Hematopoietic multipotent progenitor cell treated with erythropoietin and hydrocortisone succinate and interleukin-3 and kit ligand, for 17 days (in vitro differentiated cells): ENCODE measurements at places on chromosomes 5 and 9.

- no peak for DNase-seq
Measured at GRCh38 chr9:2264081-2264480, 248.9 kb downstream of the SMARCA2 start.

DNA sequence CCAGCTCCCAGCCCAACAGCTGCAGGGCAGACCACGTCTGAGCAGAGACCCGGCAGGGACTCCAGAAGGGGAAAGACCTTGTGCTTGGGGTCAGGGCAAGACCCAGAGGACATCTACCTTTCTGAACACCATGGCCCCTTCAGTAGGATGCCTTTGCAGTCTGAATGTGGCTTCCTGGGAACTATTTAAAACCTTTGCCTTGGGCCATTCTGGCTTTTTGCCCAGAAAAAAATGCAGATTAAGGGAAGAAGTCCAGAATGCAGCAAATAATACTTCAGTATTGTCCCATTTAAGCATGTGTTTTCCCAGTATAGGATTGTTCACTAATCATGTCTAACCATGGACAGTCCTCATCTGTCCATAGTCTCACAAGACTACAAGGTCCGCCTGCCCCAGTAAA lies 67.5 kb upstream of the ERCC6L2 start:
- DNase-seq, result no peak

DNA sequence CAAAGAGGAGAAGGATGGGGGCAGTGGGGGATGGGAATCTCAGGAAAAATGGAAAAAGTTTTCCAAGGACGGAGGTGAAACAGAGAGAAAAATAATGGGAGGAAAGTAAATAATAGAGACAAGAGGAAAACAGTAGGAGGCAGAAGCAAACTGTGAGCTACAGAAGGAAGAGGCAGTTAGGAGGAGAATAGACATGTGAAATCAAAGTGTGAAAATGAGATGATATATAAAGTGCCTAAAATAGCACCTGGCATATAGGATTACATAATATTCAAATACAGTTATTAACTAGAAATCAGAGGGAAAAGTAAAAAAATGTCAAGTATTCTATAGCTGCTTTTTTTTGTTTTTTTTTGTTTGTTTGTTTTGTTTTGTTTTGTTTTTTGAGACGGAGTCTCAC lies 44.0 kb upstream of the PLIN2 start:
- no peak for DNase-seq

DNA sequence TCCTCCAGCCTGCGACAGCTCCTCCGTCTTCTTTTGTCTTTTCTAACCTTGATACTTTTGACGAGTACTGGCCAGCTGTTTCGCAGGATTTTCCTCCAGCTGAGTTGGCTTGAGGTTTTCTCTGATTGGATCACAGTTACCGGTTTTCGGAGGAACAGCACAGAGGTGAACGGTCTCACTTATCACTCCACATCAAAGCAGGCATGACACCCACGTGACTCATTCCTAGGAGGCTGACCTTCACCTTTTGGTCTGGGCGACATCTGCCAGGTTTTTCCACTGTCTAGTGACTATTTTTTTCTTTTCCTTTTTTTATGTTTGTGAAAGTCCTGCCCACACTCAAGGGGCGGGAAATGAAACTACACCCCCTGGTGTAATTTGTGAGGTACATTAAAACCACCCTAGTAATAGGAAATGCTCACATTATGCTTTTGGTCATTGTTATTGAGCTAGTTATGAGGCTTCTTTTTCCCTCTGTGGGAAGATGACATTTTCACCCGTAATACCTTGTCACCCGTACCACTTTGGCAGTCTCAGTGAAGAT lies 319.2 kb downstream of the GADD45G start:
- no peak for DNase-seq

- no peak for DNase-seq
Measured at GRCh38 chr9:19416143-19416542, 7.3 kb downstream of the ACER2 start.

- peak; percentile 55 for DNase-seq
Measured at GRCh38 chr5:139385061-139386049, 2.3 kb upstream of the SLC23A1 start.

DNA sequence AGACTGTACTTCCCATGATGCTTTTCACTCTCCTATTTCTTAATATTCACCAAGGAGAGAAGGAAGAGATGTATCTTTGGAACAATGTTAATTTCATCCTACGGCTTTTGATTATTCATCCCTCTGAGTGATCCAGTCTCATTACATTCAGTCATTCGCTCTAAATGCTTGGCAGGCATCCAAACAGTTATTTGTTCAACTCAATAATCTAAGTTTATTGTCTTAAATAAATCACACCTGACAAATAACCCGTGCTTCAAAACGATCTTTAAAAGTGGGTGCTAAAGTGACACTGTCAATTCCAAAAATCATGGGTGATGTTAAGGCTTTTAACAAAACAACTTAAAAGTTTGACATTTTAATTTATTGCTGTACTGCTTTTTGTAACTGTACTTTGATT lies 233.1 kb downstream of the RASEF start:
- no peak for DNase-seq

DNA sequence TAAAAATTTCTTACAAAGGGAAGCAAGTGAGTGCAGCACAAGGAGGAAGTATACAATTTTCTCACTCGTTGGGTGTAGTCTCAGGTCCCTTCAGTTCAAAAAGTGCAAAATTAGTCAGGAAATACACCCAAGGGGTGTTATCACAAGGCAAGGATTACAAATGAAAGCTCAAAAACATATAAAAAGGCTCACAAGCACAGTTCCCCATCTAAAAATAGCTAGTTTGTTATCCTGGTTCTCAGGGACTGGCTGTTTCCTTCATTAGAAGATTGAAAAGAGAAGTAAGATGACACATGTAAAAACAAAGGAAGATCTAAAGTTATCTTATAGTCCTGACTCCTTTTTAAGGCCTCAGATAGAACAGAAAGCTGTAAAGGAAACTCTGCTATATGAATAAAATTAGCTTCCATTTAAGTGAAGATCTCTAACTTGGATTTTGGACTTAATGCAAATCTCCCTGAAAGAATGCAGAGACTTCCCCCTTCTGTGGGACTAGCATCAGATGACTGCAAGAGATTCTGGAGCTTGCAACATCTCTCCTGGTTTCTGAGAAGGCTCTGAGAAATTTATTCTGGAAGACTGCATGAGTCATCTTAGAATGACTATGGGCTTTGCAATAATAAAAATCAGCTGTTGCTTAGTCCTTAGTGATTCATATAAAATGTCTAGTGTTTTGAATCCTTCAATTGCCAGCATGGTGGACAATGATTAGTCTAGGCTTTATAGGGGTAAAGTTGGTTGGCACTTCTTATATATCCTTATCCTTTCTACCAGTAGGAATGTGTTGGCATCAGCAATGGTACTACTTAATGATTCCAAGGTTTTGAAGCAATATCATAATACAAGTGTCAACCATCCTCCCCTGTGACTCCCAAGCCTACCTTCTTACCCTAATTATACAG lies 25.4 kb downstream of the DAB2 start:
- DNase-seq, result no peak

DNA sequence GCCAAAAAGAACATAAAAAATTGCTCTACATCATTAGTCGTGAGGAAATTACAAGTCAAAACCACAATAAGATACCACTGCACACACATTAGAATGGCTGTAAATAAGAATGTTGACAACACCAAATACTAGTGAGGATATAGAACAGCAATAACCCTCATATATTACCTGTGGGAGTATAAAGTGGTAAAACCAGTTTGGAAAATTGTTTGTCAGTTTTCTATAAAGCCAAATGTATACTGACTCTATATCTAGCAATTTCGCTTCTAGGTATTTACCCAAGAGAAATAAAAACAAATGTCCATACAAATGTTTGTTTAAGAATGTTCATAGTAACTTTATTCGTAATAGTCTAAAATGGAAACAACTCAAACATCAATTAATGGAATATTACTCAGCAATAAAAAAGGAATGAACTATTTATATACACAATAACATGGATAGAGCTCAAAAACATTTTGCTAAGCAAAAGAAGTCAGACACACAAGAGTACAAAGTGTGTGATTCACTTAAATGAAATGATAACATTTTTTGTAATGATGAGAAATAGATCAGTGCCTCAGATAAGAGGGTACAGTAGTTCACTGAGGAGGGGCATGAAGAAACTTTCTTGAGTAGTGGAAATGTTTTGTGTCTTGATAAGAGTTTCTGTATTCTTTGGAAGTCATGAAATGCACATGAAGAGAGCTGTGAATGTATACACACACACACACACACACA lies 219.6 kb upstream of the ZNF462 start:
- DNase-seq, result no peak

GRCh38 chr5:169192536-169192935 lies 108.4 kb downstream of the SLIT3 start:
- no peak for DNase-seq

DNA sequence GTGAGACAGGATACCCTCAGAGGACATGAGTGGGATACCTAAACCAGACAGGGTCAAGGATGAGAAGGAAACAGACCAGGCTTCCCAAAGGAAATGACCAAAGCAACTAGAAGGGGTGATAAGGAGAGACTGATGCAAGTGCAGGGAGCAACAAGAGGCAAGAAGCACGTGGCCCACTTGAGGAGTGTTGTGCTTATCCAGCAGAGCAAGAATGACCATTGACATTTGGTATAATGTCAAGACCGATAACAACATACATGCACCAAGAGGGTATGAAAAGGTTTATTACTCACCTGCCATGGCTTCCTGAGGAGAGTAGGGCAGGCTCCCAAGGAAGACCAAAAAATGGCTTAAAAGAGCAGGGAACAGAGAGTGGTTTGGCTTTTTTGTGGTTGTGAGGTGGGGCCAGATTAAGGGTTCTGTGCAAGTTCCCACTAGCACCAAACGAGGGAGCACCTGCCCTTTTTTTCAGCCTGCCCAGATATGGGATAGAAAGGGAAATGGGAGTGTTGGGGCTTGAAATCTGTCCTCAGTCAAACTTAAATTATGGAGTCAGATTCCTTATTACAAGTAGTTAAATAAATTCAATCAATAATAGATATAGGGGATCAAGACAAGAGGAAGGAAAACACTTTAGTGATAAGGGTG lies 513.6 kb downstream of the RASEF start:
- DNase-seq, result no peak

- DNase-seq, result no peak
Measured at GRCh38 chr9:105338308-105338707, 93.9 kb downstream of the SLC44A1 start.

DNA sequence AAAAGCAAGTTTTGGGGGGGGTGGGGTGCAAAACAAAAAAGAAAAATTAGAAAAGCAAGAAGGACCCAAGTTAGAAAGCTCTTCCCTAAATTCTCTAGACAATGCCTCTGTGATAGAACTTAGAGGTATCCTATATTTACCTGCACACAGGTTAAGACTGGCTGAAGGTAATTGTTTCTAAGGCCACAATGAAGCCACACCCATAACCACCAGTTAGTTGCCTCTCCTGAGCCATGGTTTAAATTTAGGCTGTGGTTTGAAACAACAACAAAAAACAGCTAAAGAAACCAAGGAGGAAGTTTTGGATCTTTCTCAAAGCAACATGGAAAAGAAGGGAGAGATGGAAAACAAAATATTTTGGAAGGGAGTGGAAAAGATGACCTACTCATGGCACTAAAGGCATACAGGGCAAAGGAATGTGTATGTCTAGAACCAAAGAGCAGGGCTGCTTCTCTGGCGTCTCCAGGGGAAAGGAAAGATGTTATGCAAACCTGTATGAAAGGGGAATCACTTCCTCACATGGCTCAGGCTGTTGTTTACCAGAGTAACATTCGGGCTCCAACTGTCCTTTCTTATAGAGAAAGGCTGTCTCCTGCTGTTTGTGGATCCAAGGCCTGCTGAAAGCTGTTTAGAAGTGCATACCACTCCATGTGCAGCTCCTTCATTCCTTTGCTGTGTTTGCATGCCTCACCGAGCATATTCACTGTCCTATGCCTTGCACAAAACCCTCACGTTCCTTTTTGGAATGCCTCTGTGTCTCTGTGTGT lies 408.9 kb upstream of the MPDZ start:
- DNase-seq, result no peak

GRCh38 chr9:134566936-134567335 lies 74.7 kb upstream of the COL5A1 start:
- DNase-seq, result no peak

DNA sequence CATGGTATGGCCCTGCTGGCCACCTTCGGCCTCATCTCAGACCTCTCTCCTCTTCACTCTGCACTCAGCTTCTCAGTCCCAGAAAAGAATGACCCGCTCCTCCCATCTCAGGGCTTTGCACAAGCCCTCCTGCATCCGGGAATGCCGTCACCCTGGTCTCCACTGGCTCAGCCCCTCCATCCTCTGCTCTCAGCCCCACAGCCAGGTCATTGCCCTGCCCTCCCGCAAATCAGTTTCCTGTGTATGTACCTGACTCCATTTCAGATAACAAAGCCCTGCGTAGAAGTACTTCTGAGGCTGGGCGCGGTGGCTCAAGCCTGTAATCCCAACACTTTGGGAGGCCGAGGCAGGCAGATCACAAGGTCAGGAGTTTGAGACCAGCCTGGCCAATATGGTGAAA lies 28.9 kb upstream of the EEIG1 start:
- DNase-seq, result no peak

DNA sequence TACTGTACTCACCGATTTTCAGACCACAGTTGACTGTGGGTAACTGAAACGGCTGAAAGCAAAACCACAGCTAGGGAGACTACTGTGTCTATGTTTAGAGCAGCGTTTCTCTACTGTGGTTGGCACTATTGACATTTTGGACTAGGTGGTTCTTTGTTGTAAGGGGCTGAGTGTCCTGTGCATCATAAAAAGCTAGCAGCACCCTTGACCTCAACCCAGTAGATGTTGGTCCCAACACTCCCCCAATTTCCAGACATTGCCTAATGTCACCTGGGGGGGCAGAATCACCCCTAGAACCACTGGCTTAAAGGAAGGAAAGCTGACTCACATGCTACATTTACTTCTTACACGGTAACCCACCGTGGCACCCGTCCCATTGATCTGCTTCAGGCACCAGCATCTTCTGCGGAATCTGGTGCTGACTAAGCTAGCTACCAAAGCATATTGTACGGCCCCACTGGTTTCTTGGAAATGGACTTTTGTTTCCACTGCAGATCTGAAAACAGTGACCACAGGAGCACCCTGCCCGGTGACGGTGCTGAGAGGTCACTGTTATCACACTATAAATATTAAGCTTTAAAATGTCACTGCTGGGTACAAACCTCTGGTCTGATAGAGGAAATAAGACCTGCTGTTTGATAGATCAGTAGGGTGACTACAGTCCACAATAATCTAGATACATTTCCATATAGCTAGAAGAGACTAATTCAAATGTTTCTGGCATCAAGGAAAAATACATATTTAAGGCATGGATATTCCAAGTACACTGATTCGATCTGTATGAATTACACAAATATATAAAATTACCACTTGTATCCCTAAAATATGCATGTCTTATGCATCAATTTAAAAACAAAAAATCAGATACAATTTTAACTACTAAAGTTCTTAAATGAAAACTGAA lies 151.4 kb downstream of the HSD17B3 start:
- DNase-seq, result no peak
